ENCODE measurements at places on chromosomes 5 and 9. TPM values are rescaled to one million over a fixed set of nuclear protein-coding genes. Genes with fewer than 3 reads are reported as not detected.

- DNase-seq = no peak
Observed at GRCh38 chr5:64665243-64665642, 25.1 kb upstream of the SHISAL2B start.

PCYOX1L gene
- 11.8 TPM for total RNA-seq

COMMD10 gene
- total RNA-seq = 19.9 TPM

GRCh38 chr9:127915325-127915752 lies 1.5 kb downstream of the ST6GALNAC4 start:
- DNase-seq = no peak

SPATA31C1 gene
- not detected for total RNA-seq

HSPB3 gene
- total RNA-seq = not detected

GRCh38 chr5:159040181-159040580 lies 59.5 kb downstream of the EBF1 start:
- DNase-seq = no peak

GPRIN1 gene
- 2.8 TPM for total RNA-seq

KCNV2 gene
- not detected for total RNA-seq

ZNF366 gene
- total RNA-seq = 3.8 TPM

DNA sequence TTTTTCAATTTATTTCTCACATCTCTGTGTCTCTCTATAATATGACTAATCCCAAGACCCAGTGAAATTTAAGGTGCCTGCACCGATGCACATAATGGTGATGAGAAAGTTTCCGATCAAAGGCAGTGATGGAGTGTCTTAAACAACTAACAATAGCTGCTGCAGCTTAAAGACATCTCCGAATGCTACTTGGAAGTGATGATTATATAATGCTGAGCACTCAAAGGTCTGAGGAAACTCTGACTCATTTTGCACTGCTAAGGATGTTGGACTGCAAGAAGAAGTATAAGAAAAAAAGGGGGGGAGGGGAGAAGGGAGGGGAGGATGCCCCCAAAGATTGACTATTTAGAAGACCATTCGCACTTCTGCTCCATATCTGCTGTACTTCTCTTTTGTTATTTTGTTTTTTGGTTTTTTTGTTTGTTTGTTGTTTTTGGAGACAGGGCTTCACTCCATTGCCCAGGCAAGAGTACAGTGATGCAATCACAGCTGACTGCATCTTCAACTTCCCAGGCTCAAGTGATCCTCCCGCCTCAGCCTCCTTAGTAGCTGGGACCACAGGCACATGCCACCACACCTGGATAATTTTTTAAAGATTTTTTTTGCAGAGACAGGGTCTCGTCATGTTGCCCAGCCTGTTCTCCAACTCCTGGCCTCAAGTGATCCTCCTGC lies 192.2 kb downstream of the HSD17B3 start:
- DNase-seq = no peak

C5orf34 gene
- 5.4 TPM for total RNA-seq

GRCh38 chr9:130235558-130236435 lies 29.8 kb upstream of the HMCN2 start:
- no peak for DNase-seq

- DNase-seq = no peak
Observed at GRCh38 chr5:172245046-172245445, 38.5 kb downstream of the UBTD2 start.

DNA sequence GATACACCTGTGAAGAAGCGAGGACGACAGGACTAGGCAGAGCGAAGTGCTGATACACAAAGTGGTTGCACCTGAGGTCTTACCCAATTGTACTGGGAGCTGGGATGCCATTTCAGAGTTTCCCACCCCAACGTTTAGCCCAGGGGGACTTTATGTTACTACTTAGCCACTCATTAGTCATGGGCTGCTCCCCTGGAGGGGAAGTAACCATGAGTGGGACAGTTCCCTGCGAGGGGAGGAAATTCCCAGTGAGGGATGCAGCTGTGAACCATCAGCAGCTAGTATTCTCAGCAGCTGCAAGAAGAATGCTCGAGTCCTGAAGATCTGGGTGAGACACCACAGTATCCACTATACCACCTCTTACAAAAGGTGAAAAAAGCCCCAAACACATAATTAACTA lies 93.7 kb upstream of the ACTBL2 start:
- no peak for DNase-seq

ACSL6 gene
- total RNA-seq = 0.89 TPM

DNA sequence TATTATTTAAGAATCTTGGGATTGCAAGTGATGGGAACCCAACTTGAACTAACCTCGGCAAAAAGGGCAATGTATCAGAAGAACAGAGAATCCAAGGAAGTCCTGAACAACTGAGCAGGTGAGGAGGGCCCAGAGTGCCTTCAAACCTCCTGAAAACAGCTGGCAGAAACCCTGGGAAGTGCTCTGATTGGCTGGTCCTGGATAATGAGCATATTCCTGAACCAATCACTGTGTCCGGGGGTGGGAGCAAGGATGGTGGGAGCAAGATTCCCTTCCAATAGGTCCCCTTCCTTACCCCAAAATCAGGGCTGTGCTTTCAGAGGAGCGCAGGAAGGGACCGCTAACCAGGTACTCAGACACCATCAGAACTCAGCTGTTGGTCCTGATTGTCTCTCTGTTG lies 31.9 kb upstream of the TBC1D2 start:
- DNase-seq = no peak
